Stimulated activated CD8-positive, alpha-beta memory T cell treated with anti-CD3 and anti-CD28 coated beads, Interleukin-12 subunit alpha, Interleukin-12 subunit beta, amount 100 ng/mL, for 1 hour (primary cell): ENCODE measurements at places on chromosomes 16 and 17.

DNA sequence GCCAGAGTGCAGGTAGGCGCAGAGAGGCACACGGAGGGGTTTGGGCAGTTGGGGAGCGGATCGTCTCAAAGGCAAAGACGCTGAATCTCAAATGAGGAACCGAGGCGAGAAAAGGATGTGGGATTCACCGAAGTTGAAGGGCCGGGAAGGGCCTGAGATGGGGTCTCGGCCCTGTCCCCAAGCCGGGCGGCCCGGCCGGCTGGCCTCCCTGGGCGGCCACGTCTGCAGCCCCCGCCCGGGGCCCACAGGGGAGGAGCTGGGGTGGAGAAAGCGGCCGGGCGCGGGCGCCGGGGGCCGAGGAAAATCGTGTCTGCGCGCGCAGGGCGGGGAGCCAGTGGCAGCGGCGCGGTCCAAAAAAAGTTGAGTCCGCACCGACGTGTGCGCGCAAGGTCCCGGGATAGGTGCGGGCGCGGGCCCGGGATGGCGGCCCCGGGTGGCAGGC, 458 bp downstream of the SLC12A4 start:
- DNase-seq = no peak

DNA sequence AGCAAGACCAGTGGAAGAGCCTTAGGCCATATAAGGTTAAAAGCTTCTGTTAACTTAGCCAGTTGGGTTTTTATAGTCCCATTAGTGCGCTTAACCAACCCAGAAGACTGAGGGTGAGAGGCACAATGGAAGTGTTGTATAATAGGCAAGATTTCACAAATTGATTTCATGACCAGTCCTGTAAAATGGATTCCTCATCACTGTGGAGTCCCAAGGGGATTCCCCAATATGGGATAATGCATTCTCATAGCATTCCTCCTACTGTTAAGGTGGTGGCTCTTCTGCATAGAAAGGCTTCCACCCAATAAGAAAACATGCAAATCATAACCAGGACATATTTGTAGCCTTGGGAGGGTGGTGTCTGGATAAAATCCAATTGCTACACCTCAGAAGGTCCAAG, 22.1 kb upstream of the B4GALNT2 start:
- no peak for DNase-seq

- no peak for DNase-seq
Measured at GRCh38 chr17:76870377-76870714, 2.1 kb downstream of the MGAT5B start.

- DNase-seq = no peak
Measured at GRCh38 chr17:80458016-80458415, 18.4 kb downstream of the NPTX1 start.
